ENCODE measurements at places on chromosomes 1 and 21.
A peak's percentile ranks its signal among the peaks of the same experiment; 100 is the strongest.

- DNase-seq, result no peak
These were observed 11.6 kb downstream of the MYBPH start for GRCh38 chr1:203163891-203164635.

DNA sequence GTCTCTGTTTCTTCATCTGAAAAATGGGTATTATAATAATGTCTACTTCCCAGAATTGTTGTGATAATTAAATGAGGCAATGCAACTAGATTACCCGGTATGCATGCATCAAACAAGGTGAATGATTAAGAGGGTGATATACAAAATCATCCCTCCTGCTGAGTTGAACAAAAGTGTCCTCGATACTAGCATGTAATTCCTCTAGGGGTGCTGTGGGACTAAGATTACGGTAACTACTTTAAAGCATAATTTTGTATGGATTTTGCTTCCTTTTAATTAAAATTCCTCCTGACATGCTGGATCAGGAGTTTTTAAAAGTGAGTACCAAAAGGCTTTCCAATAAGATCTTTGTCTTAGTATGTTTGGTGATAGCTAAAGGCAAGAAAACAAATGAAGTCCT is 98.7 kb upstream of the PRMT6 start:
- DNase-seq, result no peak

GRCh38 chr1:218916720-218917119 is 257.0 kb upstream of the LYPLAL1 start:
- DNase-seq, result no peak

GRCh38 chr1:18294437-18295176 is 186.1 kb upstream of the KLHDC7A start:
- no peak for DNase-seq

- DNase-seq, result peak; percentile 83
These were observed 83.2 kb downstream of the TM2D1 start for GRCh38 chr1:61641578-61642336.

Measured in ecto neural progenitor cell (in vitro differentiated cells).